SJSA1 (cell line): ENCODE measurements at places on chromosomes 2 and 18.

GRCh38 chr2:55958756-55959155 is 35.2 kb upstream of the EFEMP1 start:
- no peak for DNase-seq

DNA sequence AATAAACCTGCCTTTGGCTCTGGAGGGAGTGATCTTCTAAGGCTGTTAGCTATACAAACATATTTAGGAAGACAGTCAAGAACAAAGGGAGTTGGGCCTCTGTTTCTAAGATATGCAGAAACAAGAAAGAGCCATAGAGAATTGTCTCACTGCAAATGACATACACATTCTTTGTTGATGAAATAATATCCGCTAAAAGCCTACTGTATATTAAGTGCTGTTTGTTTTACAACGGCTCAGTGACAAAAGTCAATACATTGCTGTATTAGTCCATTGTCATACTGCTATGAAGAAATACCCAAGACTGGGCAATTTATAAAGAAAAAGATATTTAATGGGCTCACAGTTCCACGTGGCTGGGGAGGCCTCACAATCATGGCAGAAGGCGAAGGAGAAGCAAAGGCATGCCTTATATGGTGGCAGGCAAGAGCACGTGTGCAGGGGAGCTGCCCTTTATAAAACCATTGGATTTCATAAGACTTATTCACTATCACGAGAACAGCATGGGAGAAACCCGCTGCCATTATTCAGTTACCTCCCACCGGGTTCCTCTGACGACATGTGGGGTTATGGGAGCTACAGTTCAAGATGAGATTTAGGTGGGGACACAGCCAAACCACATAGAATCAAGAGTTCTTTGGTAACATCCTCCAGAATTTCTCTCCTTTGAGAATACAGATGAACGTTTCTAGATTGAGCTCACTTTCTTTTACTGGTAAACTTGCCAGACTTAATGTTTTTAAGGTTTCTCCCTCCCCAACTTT is 157.8 kb downstream of the PIK3C3 start:
- DNase-seq: peak; percentile 3

DNA sequence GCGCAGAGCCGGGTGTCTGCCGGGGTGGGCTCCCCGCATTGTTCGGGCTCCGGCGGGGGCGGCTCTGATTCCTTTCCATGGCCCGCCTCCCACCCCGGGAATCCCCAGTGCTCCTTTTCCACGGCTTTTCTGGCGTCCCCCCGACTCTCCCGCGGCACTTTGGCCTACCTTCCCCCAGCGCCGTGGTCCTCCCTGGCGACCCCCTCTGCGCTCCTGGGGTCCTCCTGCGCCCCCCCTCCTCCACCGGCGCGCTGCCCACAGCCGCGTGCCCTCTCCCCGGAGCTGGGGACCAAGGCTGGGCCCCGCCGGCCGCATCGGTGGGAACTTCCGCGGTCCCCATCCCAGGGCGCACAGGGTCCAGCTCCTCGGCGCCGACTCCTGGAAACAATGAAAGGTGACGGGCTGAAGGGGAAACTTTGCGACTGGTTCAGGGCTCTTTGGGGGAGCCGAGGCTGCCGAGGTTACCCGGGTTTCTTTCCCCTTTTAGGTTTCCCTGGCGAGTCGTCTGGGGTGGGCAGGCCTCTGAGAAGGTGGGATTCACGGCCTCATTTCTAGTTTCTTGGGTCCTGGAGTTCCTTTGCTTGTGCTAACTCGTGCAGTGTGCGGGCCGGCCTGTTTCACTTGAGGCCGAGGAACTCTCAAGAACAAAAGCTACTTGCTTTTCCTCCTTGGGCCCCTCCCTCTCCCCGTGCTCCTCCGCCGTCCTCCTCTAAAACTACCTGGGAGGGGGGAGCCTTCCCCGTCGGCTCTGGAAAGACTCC is 2.2 kb downstream of the TGIF1 start:
- peak; percentile 78 for DNase-seq

DNA sequence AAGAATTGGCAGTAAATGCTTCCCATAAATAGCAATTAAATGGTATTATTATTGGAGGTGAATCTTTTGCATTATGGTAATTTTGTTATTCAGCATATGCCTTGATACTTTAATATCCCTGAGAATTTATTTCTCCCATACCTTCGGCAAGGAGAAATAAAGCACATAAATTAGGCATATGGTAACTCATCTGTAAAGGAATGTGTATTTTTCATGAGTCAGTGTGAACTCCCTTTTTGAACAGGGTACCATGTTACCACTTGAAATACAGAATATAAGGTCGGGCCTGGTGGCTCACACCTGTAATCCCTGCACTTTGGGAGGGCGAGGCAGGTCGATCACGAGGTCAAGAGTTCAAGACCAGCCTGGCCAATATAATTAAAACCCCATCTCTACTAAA is 18.4 kb downstream of the METTL21A start:
- DNase-seq: no peak

DNA sequence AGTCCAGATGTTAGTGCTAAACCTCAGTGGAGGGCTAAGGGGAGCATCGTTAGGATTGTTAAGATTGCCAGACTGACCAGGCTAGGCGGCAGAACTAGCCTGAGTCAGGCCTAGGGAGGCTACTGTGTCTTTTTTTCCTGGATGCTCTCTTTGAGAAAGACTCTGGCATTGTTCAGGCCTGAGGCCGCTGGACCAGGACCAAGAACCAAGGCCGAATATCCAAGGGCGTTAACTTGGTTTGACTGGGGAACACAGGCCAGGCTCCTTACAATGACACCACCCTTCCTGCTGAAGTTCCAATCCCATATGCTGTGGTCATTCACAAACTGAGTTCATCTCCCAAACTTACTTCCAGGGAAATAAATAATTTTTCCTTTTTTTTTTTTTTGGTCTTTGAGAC is 10.6 kb downstream of the HTRA2 start:
- DNase-seq: no peak

DNA sequence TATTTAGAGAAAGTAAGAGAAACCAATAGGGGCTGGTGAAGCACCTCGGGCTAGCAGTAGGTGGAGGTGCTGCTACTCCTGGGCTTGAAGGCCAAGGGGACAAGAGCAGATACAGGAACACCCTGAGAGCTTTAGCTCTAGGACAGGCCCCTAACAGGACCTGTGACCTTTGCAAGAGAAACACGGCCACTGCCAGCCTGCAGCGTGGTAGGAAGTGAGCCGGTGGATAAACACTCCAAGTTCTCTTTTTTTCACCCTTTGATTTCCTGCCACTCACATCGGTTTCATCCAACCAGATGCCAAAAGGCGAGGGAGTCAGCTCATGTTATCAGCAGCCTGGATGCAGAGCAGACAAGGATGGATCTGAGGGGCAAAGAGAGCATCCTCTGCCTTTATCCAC is 66.8 kb upstream of the SPRED2 start:
- DNase-seq: no peak

GRCh38 chr18:22179174-22179573 is 9.8 kb downstream of the GATA6 start:
- DNase-seq: no peak

GRCh38 chr18:32877371-32877770 is 104.5 kb upstream of the KLHL14 start:
- no peak for DNase-seq

GRCh38 chr18:75836516-75836915 is 409.0 kb upstream of the SMIM21 start:
- DNase-seq: no peak

GRCh38 chr2:197851451-197851850 is 47.1 kb downstream of the PLCL1 start:
- no peak for DNase-seq

GRCh38 chr2:28638102-28638501 is 113.5 kb upstream of the PPP1CB start:
- DNase-seq: no peak

DNA sequence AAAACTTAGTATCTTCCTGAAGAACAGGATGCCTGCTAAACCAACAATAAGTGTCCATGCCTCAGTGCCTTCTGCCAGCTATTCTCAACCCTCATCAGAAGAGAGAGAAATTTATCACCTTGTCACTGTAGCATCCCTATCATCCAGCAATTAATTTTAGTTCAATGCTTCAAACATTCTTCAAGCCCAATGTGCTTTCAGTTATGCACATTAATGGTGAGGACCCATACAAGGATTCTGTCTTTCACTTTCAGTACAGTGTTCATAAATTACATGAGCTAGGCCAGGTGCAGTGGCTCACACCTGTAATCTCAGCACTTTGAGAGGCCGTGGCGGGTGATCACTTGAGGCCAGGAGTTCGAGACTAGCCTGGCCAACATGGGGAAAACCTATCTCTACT is 47.0 kb upstream of the MSH6 start:
- DNase-seq: no peak

GRCh38 chr2:44207102-44207501 is 38.4 kb downstream of the PPM1B start:
- no peak for DNase-seq

- no peak for DNase-seq
Observed at GRCh38 chr18:50649821-50650220, 89.9 kb downstream of the MAPK4 start.

GRCh38 chr2:86037141-86037794 is 68.4 kb downstream of the POLR1A start:
- no peak for DNase-seq

GRCh38 chr18:61893309-61893970 is 633 bp upstream of the RNF152 start:
- DNase-seq: peak; percentile 70

DNA sequence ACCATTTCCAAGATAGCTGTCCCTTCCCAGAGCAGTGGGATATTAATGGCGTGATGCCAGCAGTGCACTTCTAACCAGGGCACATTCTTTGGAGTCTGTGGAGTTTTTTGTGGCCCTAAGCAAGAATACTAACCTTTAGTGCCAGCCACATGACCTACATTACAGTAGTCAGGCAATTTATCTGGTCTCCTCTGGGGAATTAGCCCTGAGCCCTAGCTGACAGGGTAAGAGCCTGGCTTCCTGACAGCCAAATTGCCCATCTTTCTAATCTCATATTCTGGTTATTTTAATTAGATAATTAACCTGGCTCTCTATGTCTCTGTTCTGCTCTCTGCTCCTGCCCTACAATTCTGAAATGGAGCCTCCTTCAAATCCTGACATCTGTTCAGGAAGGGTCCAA is 5.2 kb downstream of the PFN4 start:
- no peak for DNase-seq

- no peak for DNase-seq
Observed at GRCh38 chr2:128606837-128607236, 288.2 kb upstream of the HS6ST1 start.

- no peak for DNase-seq
Observed at GRCh38 chr2:68912732-68913131, 40.0 kb downstream of the GKN2 start.

DNA sequence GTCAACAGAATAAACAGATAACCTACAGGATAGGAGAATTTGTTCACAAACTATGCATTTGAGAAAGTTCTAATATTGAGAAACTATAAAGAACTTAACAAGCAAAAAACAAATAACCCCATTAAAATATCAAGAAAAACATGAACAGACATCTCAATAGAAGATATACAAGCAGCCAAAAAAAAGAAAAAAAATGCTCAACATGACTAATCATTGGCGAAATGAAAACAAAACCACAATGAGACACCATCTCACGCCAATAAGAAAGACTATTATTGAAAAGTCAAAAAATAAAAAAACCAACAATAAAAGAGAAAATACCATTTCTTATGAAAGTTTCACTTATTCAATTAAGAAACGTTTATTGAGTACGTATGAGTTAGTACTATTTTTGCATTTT is 800.5 kb downstream of the CBLN2 start:
- no peak for DNase-seq

DNA sequence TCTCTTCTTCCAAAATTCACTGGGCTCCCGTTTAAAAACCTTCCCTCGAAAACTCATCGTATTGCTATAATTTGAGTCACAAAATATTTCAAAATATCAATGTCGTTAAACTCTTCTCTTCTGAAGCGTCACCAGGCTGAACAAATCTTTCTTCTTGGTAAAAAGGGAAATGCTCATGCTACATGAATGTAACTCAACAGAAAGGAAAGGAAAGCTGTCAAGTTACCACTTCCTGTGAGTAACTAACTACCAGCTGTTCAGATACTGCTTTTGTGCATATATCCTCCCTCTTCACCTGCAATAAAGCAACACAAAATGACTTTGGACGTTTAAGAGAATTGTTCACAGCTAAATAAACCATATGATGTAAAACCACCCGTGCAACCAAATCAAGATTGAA is 95.4 kb downstream of the DOCK10 start:
- peak; percentile 64 for DNase-seq

DNA sequence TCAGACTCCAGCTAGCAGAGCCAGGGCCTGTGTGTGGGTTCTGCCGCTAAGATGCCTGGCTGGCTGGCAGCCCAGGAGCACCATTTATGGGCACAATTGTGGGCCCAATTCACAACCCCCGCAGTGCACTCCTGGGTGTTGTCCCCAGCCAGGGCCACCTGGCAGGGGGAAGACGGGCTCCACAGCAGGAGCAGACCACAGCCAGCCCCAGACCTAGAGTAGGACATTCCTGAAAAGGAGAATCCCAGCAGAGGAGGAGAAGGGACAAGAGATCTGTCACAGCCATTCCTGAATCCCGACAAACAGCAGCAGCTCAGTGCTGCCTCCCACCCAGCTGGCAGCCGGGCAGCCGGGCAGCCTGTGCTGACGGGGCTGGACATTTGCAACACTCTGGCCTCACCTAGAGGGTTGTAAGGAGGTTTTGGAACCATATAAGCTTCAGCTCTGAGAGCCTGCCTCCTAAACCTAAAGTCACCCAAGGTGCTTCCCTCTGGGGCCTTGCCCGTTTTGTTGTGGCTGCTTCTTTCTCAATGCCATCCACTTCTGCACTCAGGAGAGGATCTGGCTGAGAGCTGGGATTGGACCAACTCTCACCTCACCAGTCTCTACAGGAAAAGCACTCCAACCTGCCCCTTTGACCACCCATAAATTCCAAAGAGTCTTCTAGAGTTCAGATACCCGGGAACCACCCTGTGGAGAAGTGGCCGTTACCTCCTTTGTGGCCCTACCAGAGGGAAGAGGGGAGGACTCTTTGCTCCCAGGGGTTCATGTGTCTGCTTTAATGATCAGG is 4.1 kb upstream of the TMEM177 start:
- peak; percentile 9 for DNase-seq

DNA sequence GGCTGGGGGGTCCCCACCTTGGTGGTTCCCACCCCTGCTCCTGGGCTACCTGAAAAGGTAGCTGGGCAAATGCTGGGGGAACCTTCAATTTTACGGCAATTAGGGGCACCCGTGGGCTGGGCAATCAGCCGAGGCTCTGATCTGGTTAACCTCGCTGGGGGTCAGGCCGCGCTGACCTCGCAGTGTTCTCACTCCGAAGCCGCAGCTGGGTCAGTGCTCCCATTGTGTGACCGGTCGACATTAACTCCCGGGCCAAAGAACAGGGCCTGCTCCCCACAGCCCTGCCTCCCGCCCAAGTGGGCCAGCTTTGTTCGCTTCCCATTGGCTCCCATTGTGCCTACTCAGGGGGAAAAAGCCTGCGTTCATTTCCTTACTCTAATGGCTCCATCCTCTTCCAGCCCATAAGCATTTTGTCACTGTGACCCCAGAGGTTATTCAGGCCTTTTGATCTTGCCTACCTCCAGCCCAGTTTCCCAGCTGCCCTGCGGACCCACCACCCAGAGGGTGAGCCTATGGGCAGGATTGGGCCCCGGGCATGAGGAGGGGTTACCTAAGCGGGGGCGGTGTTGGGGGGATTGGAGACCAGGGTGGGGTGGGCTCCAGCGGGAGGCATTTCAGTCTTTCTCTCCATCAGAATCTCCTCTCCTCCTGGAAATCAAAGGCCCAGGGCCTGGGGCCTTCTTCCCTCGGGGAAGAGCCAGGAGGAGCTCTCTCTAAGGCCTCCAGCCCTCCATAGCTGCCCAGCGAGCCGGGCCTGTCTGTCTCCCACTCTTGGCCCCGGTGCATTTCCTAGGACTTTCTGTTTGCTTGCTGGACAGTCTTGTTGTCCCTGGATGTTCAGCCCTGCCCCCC is 90.1 kb downstream of the MYCN start:
- no peak for DNase-seq

GRCh38 chr18:67217551-67218166 is 298.9 kb downstream of the DSEL start:
- peak; percentile 23 for DNase-seq
